ENCODE measurements at places on chromosomes 7 and 10. TPM values are rescaled to one million over a fixed set of nuclear protein-coding genes. Genes with fewer than 3 reads are reported as not detected.

The TMEM168 gene
- total RNA-seq = 21.2 TPM

The GIMAP5 gene
- total RNA-seq = not detected

The PALD1 gene
- 0.32 TPM for total RNA-seq

The AGR3 gene
- total RNA-seq = not detected

The LIPM gene
- total RNA-seq = not detected

The CALCR gene
- under 0.01 TPM for total RNA-seq

The PNLIPRP2 gene
- total RNA-seq = not detected

The ZNF438 gene
- total RNA-seq = 4.7 TPM

The HYAL4 gene
- 0.64 TPM for total RNA-seq
